ENCODE measurements at places on chromosomes 2 and 18.

DNA sequence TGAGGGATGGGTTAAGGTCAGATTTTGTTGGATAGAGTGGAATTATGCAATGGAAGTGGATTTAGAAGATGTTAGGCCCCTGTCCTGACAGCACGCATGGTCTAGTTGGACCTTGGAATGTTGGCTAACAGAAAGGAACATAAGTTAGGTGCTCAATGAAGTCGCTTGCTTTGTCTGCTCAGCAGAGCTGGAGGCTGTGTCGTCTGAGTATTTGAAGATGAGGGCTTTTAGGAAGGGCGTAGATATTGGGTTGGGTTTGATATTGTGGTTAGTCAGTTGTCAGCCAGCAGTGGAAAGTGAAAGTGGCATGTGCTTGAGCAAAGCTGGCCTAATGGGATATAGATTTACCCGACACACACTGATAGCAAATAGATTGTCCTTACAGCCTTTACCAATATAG lies 239.3 kb downstream of the PRKCE start:
- DNase-seq, result no peak

DNA sequence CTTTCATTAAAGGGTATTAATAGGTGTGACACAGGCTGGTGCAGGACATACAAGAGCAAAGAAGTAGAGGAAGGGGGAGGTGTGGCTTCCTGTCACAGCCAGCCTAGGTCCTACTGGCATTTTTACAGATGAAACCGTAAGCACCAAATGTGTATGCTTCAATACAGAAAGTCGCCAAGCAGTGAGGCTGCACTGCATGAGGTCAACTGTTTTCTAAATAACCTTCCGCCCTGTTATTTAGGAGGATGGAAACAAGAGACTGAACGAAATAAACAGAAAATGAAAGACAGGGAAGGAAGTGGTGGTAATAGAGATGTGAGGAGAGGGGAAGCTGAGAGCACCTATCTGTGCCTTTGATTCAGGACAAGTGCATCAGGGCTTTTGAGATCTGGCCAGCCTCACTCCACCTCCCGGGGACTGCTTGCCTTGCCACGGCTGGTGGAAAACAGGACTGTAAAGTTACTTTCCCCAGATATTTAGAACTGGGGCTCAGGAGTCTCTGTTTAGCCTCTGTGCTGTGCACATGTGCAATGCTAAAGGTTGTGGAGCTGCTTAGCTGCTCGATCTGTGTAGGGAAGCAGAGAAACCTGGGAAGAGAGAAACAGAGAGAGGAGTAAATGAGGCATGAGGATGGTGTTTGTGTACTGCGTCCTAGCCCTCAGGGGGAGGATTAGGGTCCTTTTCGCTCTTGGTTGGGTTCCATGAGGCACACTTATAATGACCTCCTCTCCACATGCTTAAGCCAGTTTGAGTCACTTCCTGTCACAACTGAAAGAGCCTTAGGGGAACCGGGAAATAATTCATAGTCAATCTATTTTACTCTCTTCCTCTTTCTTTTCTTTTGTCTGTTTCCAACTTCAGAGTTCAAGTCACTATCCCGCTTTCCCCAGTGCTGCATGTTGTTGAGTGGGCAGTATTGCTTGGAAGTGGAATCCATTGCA lies 62.3 kb upstream of the BOD1L2 start:
- no peak for DNase-seq

DNA sequence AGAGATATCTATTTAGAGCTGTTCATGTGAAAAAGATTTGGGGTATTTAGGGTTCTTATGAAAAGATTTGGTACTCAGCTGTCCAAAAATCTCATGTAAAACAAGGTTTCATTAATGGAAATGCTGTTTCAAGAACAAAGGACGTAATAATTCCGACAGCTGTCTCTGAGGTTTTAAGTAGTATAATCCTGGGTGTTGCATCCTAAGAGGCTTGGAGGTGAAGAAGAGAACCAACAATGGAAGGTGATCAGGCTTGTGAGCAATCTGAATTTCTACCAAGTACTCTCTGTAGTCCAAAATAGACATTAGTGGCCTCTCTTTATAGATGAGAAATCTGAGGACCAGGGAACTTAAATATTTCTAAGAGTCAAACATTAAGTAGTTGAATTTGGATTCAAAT lies 205.1 kb downstream of the BABAM2 start:
- DNase-seq, result no peak

DNA sequence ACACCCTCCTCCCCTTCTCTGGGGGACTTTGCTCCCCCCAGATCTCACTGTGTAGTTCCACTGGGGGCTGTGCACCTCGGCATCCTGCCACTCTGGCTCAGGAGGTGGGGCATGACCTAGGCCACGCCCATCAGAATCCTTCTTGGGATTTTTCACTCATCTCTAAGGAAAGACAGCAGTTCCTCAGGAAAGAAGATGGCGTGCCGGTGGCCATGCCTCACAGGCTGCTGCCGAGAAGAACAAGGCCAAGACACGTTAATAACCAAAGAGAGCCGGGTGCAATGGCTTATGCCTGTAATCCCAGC lies 3.2 kb downstream of the NMUR1 start:
- no peak for DNase-seq

GRCh38 chr18:33432857-33433256 lies 7.7 kb downstream of the CCDC178 start:
- no peak for DNase-seq

DNA sequence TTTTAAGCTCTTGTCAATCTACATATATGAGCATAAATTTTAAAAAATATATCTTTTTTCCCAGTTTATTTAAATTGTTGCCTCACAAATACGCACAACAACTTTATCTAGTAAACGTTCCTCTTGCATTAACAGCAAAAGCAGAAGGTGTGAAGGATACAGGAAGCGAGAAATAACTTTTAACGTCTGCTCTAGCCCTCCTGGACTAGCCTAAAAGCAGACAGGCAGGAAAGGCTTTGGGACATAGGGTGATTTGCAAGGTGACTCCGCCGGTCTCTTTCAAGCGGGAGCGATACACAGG lies 434 bp upstream of the DUSP19 start:
- DNase-seq, result no peak

DNA sequence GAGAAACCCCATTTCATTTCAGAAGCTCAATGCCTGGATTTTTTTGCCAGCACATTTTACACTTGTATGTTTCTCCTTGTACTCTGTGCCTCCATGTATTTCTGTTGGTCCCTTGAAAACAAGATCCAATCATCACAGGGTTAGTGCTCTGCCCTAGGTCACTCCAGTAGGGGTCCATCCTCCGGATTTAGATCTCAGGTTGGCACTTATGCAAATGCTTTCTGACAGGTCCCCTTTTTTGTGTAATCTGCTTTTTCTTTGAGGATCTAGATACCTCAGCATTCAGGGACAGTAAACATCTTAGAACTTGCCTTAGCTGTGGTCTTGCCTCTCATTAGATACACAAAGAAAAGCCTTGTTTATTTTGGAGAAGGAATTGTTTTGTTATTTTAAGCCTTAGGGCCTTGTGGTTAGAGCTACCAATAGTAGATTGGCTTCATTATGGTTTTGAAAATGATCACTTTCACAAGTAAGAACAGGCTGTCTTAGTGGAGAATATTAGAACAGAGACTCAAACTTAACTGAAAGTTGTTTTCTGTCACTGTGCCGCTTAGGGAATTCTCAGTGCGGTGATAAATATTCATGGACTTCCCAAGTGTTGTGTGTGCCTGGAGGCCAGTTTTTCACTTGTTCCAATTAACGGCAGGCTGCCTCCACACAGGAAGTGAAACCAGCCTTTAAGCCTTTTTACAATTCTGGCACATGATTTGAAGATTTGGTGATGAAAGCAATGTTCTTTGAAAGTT lies 7.8 kb downstream of the MERTK start:
- DNase-seq, result no peak

DNA sequence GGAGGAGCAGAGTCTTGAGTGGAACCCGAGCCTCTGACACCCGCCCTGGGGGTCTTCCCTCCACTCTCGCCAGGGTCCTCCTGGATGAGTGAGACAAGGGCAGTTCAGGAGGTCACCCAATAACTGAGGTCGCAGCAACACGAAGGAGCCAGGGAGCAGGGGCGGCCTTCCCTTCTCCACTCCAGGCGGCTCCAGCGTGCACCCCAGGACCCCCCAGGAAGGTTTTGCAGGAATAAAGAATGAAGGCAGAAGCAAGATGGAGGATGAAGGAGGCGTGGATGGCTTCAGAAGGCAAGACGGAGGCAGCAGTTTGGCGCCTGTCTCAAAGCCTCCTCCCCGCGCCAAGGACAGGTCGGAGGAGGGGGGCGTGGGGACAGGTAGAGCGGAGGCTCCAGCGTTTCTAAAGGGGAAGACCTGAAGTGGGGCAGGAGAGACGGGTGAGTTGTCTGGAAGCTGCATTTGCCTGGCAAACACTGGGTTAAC lies 579 bp upstream of the ITM2C start:
- no peak for DNase-seq

All from esophagus squamous epithelium (tissue), 5 donors.